ENCODE measurements at places on chromosomes 5 and 9. TPM values are rescaled to one million over a fixed set of nuclear protein-coding genes. Genes with fewer than 3 reads are reported as not detected.

FOXD4L6 gene
- not detected for polyA plus RNA-seq

TAF11L12 gene
- polyA plus RNA-seq: not detected

DNA sequence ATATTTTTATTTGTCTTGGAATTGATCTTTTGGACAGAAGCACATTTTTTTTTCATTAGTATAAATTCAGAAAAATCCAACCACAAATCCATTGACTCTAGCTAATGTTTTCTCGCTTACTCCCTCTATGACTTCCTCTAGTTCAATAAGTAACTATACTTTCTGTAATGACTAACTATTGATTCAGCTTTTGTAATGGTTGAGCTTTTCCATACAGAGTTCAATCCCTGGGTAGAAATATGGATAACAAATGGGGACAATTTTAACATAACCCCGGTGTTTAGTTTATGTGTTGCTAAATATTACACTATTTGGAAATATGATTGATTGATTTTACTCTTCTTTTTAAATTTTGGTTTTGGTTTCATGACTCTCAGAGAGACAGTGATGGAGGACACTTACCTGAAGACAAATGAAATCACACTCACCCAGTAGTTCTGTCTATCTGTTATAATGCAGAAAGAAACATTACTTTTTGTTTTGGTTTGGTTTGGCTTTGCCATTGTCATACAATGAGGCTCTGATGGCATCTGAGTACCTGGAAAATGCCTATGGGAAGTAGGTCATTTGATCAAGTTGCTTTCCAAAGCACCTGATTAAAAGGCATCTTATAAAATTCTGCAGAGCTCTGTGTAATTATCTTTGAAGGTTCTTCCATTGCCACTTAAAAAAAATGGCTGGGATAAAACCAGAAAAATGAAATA lies 309.7 kb upstream of the MPDZ start:
- DNase-seq: no peak

DNA sequence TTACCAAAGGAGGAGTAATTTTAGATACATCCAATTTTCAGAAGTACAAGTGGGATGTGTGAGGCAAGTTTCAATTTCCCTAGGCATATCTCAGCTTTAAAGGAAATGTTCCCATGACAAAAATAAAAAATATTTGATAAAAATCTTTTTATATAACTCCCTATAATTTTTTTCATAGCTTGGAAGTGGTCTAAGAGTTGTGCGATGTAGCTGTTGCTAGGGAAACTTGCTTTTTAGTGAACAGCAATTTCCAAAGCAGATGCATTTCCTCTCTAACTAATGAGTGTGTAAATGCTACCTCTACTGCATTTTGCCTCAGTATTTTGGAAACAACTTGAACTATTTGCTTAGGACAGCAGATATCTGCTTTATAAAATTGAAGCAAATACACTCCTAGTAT lies 39.6 kb downstream of the MACIR start:
- no peak for DNase-seq

- DNase-seq: no peak
Observed at GRCh38 chr9:100352201-100352726, 478 bp downstream of the TEX10 start.

DNA sequence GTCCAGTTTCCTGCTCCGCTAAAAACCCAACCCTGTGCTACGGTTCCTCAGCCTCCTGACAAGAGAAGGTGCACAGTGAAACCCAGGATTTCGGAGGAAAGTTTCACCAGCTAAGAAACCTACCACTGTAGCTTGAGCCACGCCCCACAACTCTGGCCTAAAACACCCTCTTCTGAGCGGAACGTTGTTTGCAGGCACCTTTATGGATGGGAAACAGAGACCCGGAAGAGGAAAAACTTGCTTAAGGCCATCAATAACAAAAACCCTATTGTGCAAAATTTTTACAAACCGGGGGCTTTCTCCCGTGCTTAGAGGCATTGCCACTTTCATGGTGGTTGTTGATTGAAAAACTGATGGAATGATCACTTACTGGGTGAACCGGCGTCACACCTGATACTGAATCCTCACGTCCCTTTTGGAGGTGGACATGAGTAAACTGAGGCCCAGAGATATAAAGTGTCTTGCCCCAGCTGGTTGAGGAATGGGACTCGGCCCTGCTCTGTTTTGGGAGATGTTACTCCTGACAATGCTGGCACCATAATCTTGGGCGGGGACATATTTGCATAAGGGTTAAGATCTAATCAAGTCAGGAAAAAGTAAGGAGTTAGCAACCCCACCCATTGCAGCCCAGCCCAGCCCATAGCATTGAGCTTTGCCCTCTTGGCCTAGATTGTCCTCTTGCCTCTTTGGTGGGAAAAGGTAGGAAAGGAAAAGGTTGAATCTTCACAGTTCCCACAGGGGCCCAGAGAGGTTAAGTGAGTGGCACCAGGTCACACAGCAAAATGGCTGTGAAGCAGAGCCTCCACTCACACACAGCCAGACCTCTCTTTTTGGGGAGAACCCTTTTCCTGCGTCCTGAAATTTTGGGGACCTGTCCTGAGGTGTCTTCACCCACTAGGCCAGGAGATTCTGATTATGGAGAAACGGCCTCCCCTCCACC lies 23.2 kb upstream of the PTGS1 start:
- no peak for DNase-seq

GRCh38 chr5:153222936-153223335 lies 267.5 kb upstream of the GRIA1 start:
- no peak for DNase-seq

DNA sequence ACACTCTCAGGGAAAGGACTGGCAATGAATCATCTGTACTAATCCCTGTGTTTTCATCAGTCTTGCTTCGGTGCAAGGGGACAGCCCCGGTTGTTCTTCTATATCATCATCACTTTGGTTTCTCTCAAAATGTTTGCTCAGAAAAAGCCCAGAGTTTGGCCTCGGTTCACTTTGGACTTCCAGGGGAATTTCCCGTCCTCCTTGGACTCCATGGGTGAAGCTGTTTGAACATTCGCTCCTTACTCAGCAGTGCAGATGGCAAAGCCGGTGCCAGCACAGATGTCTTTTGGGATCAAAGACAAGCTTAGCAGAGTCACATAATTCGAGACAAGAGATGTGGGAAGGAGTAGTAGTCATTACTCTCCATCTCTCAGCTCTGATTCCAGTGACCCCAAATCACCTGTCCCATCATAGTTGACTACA lies 69.8 kb upstream of the TNFSF8 start:
- DNase-seq: no peak

DNA sequence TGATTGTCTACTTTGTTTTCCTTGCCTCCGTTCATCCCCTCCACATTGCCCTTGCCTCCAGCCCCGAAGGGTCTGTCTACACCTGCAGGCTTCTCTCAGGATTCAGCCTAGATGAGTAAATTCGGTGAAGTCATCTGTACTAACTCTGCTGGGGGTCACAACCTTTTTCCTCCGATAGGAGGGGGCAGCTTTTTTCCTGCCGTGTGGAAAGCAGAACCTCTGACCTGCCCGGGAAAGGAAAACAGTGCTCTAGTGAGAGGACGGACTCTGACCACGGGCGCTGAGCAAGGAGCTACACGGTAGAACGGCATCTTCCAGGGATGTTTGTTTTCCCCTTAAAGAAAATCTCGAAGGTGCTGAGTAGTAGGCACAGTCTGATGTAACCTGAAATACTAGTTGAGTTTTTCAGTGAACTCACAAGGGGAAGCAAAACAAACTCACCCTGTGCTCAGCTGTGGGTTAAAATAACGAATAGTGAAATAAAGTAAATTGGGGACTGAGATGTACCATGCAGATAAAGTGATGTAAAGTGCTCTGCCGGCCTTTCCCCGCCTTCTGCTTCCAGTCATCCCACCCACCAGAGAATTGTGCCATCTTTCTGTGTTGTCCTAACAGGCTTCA lies 281.8 kb downstream of the AOPEP start:
- no peak for DNase-seq

GRCh38 chr5:28516722-28517121 lies 1478.3 kb upstream of the CDH9 start:
- DNase-seq: no peak

GRCh38 chr9:99299211-99300102 lies 77.4 kb downstream of the SEC61B start:
- no peak for DNase-seq

DNA sequence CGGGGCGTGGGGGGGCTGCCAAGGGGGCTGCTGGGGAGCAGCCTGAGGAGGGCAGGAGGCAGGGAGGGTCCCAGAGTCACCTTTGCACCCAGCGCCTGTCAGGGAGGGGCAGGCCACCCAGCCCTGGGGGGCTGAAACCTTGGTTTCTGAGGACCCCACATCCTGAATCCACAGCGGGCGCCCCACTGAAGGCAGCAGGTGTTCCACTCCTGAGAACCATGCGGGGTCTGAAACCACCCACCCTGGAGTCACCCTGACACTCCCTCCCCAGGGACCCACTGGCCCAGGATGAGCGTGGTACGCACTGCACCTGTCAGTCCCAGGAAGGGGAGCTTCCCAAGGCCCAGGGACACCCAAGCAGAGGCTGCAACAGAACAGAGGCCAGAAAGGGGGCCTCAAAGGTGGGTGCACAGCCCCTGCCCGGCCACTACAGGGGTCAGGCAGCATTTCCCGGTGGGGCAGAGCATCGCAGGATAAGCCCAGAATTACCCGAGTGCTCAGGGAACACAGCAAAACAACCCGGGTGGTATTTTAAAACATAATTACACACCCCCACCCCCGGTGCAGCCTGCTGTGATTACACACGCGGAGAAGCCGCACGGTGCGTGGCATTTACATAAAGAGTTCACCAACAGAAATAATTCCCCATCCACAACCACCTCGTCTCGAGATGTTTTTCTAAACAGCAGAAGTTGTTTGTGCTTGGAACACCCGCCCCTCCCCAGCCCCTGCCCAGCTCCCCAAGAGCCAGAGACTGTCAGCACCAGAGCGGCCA lies 57.3 kb upstream of the UBAC1 start:
- DNase-seq: no peak

- no peak for DNase-seq
Observed at GRCh38 chr9:113641100-113641885, 177.8 kb downstream of the RGS3 start.

DNA sequence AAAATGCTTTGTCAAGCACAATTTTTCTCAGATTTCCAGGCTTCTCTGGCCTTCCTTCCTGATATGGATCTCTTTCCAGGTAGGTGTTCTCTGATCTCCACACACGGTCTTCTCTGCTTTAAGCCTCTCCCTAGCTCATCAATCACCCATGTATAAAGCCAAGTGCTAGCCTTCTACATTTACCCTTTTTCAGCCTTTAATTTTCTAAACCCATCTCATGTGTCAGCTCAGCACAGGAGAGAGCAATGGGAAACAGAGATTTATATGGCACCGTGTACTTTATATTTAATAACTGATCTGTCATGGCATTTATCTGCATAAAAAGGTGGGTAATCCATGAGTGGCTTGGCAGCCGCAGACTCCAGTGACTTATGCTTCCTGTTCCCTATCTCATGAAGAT lies 495.0 kb downstream of the RASEF start:
- no peak for DNase-seq

DNA sequence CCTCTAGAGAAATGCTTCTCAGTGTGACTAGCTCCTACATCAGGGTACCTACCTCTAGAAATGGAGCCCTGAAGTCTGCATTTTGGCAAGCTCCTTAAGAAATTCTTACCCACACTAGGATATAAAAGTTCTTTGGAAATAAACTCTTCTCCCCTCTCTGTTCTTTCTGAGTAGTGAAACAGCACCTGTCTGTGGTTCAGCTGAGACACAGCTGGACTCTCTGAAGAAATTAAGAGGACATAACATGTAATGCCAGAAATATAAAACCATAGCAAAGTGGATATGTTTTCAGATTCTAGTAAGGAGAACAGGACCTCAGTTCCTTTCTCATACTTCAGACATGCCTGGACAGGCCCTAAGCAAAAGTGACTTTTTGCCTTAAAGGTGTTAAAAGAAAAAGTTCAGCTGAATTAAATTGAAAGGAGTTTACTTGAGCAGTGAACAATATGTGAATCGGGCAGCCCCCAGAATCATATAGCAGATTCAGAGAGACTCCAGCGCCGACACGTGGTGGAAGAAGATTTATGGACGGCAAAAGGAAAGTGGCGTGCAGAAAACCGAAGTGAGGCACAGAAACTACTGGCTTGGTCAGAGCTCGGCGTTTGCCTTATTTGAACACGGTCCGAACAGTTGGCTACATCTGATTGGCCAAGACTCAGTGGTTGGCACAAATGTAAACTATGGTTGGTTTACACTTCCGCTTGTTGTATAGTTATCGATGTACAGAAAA lies 64.5 kb downstream of the PRKACG start:
- no peak for DNase-seq
